ENCODE measurements at places on chromosomes 6 and 20.

DNA sequence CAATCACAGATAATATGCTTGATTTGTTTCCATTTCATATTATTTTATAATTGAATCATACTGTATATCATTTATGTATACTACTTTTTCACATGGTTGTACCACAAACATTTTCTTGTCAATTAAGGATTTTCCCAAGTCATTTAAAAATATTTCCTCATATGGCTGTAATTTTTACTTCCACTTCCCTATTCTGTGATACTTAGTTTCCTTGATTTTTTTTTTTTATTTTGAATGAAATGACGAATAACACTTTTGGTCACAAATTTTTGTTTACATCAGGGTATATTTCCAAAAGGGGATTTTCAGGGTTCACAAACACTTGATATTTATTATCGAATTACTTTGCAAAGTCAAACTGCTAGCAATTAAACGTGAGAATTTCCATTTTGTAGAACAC lies 515.6 kb downstream of the KIF16B start:
- no peak for DNase-seq

GRCh38 chr6:111739257-111739696 lies 133.6 kb upstream of the TRAF3IP2 start:
- DNase-seq: no peak

DNA sequence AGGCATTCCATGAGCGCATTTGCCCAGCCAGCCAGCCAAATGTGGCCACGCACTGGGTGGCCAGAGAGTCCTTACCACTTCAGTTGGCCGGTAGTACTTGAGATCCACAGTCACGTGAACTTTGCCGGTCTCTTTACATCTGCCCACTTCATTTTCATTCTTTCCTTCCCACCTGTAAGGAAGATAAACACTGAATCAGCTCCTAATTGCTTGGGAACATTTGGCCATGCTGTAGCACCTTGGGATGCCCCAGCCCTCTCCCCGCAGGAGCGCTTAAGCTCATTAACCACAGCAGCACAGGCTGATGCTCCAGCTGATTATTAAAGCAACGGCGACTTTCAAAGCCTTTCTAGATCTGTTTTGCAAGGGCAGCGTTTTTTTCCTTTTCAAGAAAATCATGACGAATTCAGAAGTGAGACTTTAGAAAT lies 116.6 kb downstream of the FOXC1 start:
- DNase-seq: no peak

- no peak for DNase-seq
Observed at GRCh38 chr6:126535595-126535994, 195.7 kb downstream of the CENPW start.

DNA sequence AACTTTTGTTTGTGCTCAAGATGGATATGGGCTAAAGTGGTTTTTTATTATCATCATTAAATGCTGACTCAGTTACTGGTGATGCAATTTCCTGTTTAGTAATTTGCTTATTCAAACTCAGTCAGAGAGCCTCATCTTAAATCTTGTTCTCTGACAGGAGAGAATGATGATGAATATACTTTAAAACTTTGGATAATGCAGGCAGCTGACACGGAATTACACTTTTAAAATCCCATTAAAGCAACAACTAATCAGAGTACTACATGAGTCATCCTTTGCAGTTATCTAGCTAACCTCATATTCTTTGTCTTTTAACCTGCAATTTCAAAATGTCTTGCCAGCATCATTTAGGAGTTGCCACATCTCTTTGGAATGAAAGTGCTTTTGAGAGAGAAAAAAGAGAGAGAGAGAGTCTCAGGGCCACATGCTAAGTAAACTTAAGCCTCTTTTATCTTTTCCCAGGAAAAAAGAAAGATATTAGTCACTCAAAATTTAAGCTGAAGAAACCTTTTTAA lies 9.2 kb upstream of the C6orf141 start:
- DNase-seq: no peak

GRCh38 chr20:57429580-57430200 lies 38.5 kb downstream of the RBM38 start:
- no peak for DNase-seq

- no peak for DNase-seq
Observed at GRCh38 chr20:36231331-36231730, 4.9 kb upstream of the AAR2 start.

DNA sequence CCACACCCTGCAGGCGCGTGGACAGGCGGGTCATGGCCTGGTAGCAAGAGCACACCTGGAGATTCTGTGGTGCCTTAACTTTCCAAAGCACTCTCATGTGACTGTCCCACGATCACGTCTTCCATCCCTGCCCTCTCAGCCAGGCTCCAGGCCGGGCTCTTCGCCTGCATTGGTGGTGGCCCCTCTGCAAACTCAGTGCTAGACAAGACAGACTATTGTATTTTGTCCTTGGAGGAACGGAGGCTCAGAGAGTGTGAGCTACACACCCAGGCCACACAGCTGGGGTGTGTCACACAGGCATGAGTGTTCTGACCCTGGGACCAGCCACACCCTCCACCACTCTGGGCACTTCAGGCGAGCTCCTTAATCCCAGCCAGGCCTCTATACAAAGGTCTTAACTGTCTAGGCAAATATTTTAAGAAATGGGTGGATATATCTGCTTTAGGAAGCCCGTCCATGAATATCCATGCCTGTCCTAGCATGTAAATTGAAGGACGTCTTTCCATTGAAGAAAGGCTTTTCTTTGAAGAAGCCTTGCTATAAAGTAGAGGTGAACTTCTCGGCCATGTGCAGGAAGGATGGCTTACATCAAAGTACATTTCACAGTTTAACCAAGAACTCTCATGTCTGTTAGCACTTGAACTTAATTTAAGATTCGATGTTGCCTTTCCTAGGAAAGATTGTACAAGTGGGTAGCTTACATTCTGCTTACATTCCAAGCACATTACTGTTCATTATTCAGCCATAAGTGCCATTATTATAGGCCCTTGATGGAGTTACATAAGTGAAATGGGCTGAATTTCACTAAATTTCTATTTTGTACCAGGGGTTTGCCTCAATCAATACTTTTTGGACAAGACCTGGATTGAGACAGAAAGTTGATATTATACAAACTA lies 263.9 kb downstream of the DLL1 start:
- DNase-seq: no peak

GRCh38 chr6:100573166-100573565 lies 108.4 kb upstream of the SIM1 start:
- no peak for DNase-seq

DNA sequence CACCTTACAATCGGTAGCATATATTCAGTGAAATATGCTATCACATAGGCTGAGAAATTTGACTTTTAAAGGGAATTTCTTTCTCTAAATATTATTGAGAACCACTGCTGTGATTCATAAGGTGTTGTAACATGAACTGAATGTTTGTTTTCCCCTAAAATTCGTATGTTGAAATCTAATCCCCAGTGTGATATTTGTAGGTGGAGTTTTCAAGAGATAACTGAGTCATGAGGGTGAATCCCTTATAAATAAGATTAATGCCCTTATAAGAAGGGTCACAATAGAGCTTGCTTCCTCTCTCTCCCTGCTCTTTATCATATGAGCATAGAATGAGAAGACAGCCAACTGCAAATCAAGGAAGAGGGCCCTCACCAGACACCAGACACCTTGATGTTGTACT lies 64.8 kb downstream of the LMBRD1 start:
- DNase-seq: no peak

DNA sequence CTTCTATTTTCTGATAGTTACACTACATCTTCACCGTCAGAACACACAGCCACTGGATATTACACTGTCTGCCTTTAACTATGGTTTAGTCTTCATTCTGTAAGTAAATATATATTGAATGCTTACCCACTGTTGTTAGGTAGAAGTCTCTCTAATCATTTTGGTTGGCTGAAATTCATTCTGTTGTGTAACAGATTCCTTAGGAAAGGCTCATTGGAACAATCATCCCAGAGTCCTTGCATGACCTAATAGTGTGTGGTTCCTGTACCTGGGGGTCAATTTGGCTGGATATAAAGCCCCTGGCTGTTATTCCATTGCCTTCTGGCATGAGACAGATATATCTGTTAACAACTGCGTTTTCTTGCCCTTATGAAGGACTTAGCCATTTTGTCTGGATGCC lies 9.9 kb downstream of the BLOC1S5 start:
- DNase-seq: no peak

GRCh38 chr6:112466373-112467151 lies 119.4 kb downstream of the RFPL4B start:
- DNase-seq: no peak

GRCh38 chr20:40720099-40720498 lies 31.1 kb upstream of the MAFB start:
- DNase-seq: no peak

- no peak for DNase-seq
Observed at GRCh38 chr6:158543606-158544185, 16.2 kb upstream of the TMEM181 start.
